Neuronal stem cell (in vitro differentiated cells): ENCODE measurements at places on chromosomes 4 and X.

DNA sequence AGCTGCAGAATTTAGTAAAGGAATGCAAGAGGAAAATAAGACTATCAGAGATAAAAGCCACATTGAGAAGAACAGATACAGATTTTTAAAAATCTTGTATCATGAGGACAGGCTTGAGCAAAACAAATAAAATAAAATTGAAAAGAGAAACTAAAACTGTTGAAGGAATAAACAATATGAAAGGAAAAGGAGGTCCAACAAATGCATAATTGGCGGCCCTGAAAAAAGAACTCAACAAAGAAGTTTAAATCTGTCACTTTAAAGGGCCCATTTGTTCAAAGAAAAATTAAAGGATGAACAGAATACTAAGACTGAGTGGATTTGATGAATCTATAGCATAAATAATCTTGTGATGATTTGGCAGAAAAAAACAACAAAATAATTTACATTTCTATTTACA, 36.5 kb downstream of the TMPRSS11B start:
- no peak for DNase-seq

DNA sequence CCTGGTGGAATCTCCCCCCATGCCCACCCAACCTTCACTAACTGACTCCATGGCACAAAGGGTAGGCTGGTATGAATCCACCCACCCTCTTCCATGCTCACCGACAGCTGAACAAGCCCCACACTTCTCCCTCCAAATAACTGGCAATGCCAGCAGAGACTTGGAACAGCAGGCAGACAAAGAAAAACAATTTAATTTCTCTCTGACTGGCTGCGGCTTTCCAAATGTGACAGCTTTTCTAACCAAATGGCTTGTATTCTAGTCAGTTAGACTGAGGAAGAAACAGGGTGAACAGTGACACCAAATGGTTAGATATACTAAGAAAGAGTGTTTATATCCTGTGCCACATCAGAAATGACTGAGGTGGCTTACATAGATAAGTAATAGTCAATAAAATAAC, 199.3 kb upstream of the ADAMTS3 start:
- no peak for DNase-seq

GRCh38 chrX:101659601-101660063, at the start of gene ARMCX2:
Gene ARMCX2 (minus strand): TSS chrX:101659850. CDS start chrX:101657588, 2,262 bp downstream.
- peak; percentile 21 for DNase-seq

DNA sequence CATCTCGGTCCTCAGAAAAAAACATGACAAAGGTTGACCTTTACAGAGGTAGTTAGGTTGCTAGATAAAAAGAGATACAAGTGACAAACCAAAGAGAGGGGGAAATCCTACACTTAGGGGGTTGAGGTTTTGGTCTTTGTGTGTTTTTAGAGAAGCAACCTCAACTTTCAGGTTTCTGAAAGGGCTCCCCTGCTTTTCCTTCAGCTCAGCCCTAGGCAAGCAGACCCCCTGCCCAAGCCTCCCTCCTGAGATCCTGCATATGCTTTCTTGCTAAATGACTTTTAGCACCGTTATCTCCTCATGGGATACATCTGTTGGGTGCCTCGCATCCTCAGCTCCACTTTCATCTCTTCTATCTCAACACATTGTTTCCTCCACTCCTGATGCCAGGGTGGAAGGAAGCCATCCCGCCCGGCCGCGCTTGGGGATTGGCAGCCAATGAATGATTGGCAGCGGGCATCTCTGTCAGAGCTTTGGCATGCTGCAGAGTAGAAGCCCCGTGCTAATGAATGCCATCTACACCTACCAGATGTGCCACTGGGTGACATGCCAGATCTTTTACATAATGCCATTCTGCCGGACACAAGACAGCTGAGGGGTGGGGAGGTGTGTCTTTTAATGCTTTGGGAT, 15.0 kb upstream of the PRDM8 start:
- no peak for DNase-seq

DNA sequence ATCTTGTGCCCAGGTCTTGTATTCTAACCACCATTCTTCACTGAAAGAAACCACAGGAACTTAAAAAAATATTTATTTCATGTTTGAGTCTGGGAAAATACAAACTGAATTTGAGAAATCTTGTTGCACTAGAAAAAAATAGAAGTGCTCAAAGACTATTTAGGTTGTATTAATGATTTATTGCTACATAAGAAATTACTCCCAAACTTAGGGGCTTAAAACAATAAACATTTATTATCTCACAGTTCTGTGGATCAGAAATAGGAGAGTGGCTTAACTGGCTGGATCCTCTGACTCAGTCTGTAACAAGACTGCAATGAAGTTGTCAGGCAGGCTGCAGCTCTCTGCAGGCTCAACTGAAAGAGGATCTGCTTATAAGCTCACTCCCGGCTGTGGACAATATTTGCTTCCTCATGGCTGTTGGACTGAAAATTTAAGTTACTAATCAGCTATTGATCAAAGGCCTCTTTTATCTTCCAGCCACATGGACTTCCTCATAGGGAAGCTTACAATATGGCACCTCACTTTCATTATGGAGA, 295.4 kb upstream of the FAM241A start:
- DNase-seq: no peak

DNA sequence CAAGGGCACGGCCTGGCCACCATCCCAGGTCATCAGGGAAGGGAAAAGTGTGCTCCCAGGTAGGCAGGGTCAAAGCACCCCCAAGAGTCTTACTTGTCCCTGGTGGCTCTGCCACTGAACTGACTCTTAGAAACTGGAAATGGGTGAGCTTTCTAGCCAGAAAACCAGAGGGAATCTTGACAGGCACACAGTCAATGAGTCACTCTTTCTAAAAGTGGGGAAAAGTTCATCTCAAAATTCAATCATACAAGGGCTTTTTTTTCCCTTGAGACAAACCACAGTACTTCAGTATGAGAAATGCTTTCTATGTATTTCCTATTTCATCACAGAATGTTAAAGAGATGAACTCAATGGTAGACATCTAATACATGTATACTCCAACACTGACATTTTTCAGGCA, 12.5 kb downstream of the HPF1 start:
- no peak for DNase-seq

- DNase-seq: no peak
These were observed 116.6 kb downstream of the SH2D1A start for GRCh38 chrX:124462931-124463330.

DNA sequence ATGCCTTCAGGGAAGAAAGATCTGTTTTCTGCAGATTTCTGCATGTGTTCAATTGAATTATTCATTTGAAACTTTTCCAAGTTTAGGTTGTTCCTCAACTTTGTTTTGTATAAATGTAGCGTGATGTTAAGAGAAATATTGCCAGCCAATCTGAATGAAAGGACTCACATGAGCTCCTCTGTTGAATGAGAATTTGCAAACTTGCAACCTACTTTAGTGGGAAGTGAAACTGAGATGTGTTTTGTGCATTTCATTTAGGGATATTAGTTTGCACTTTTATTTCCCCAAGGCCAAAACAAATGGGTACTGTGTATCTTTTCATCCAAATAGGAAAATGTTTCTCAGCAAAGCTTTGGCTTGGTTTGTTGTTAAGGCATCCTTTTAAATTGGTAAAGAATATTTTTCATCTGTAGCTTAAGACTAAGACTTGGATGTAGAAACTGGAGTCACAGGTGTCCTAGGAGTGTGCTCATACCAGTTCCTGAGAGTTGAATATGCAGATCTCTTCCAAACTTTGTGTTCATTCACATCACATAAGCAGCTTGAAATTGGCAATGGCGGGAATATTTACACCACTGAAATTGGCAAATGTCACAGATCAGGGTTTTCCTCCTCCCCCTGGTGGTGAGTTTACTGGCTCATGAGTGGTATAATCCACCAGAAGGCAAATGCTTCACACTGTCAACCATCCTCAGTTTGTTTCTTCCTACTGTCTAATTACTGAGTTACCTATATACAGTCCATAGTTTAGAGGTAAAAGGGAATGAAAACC, 193.6 kb upstream of the BANK1 start:
- DNase-seq: no peak

- peak; percentile 40 for DNase-seq
These were observed 75.0 kb downstream of the PTTG2 start for GRCh38 chr4:38034986-38035882.

- DNase-seq: no peak
These were observed 1.4 kb upstream of the RPS6KA3 start for GRCh38 chrX:20267931-20268701.

- DNase-seq: peak; percentile 14
These were observed 38.2 kb downstream of the EDNRA start for GRCh38 chr4:147518846-147519767.

- DNase-seq: no peak
These were observed 121.7 kb downstream of the AFAP1 start for GRCh38 chr4:7817877-7818398.

- no peak for DNase-seq
These were observed 20.6 kb downstream of the SH3KBP1 start for GRCh38 chrX:19866626-19867410.

DNA sequence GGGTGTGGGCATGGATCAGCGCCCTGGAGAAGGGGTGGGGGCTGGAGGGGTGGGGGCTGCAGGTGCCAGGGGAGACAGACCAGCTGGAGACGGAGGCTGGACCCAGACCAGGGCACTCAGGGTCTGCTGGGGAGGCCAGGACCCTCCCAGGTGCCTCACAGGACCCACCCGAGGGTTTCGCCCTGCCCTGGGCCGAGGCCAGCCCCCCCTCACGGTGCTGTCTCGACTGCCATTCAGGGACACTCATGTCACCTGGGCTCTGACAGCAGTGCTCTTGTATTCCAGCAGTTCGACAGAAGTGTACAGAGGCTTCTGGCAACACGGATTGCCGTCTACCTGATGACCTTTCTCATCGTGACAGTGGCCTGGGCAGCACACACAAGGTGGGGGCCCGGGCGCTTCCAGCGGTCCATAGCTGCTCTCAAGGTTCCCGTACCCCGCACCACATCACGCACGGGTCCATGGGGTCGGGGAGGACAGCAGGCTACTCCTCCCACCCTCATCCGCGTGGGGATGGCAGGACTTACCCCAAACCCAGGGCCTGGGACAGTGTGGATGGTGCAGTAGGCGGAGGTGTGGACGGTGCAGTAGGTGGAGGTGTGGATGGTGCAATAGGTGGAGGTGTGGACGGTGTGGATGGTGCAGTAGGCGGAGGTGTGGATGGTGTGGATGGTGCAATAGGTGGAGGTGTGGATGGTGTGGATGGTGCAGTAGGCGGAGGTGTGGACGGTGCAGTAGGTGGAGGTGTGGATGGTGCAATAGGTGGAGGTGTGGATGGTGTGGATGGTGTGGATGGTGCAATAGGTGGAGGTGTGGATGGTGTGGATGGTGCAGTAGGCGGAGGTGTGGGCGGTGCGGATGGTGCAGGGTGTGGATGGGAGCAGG, 18.1 kb downstream of the TMEM175 start:
- no peak for DNase-seq

DNA sequence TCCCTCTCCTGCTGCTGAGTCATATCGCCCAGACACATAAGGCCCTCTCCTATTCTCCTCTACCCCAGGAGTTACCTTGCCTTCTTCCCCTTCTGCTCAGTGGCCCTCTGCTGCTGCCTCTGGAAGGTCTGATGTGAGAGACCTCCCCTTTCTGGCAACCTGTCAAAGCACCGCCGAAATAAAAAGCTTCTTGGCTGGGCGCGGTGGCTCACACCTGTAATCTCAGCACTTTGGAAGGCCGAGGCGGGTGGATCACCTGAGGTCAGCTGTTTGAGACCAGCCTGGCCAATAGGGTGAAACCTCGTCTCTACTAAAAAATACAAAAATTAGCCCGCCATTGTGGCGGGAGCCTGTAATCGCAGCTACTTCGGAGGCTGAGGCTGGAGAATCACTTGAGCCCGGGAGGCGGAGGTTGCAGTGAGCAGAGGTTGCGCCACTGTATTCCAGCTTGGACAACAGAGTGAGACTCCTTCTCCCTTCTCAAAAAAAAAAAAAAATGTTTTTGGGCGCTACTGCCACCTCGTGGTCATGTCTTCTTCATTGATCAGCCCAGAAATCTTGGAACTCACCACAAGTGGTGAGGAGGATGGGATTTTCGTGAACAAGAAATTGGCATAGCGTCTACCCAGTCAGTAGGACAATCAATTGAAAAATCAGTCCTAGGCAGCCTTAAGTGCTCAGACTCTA, 8.6 kb upstream of the ZXDA start:
- DNase-seq: no peak

DNA sequence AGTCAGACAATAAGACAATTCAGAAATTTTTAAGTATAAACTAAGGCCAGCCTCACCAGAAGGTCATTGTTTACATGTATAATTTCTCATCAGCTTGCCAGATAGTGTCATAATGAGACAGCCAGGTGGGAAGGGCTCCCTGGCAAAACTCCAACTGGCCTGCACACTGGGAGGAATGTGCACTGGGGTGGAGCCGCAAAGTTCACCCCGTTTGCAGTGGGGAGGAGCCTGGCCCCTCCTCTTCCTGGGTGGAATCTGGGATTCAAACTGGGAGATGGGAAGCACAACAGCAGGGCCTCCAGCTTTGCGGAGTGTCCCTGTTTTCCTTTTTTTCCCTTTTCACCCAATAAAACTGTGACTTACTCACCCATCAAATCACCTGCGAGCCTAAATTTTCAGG, 329.9 kb downstream of the SMARCA1 start:
- DNase-seq: no peak

DNA sequence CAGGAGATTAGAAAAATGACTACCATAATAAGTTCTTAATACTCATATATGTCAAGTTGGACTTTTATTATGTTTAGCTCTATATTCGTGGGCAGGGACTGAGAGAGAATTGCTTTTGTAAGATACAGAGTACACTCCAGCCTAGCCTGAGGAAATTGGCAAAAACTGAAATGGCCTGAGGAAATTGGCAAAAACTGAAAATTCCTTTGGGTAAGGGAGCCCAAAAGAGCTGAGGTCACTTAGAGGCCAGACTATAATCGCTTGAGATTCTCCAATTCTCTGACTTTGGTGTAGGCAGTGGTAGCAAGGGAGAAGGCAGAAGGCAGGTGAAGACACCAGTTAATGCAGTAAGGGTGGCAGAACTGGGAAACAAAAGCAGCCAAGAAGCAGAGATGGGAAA, 124.5 kb upstream of the HCCS start:
- DNase-seq: no peak

DNA sequence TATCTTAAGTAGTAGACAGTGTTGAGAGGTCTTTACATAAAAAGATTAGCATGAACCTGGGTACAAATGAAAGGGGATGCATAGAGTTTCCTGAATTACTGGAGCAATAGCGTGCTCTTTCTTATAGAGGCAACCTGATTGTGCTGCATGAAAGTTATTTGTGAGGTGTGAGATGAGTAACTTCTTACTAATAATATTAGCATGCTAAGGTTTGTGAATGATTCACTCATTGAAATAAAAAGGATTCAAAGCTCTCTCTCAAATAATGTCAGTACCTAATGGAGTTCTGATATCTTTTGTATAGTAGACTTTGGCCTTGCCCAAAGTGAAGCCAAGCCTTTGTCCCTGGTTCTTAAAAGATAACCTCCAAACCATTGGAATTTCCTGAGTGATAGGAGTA, 131.0 kb upstream of the CXXC4 start:
- no peak for DNase-seq
